ENCODE measurements at places on chromosomes 3 and 15. TPM values are rescaled to one million over a fixed set of nuclear protein-coding genes. Genes with fewer than 3 reads are reported as not detected.

- DNase-seq = no peak
These were observed 21.9 kb upstream of the LIPC start for GRCh38 chr15:58409861-58410260.

GRCh38 chr15:94125156-94125555 lies 106.2 kb upstream of the MCTP2 start:
- DNase-seq = no peak

Gene TMF1
- total RNA-seq = 34.6 TPM

Gene RARB
- total RNA-seq = 28.2 TPM

GRCh38 chr15:60704717-60705116 lies 225.8 kb upstream of the ICE2 start:
- no peak for DNase-seq

GRCh38 chr3:185866555-185866954 lies 41.7 kb upstream of the IGF2BP2 start:
- DNase-seq = no peak

DNA sequence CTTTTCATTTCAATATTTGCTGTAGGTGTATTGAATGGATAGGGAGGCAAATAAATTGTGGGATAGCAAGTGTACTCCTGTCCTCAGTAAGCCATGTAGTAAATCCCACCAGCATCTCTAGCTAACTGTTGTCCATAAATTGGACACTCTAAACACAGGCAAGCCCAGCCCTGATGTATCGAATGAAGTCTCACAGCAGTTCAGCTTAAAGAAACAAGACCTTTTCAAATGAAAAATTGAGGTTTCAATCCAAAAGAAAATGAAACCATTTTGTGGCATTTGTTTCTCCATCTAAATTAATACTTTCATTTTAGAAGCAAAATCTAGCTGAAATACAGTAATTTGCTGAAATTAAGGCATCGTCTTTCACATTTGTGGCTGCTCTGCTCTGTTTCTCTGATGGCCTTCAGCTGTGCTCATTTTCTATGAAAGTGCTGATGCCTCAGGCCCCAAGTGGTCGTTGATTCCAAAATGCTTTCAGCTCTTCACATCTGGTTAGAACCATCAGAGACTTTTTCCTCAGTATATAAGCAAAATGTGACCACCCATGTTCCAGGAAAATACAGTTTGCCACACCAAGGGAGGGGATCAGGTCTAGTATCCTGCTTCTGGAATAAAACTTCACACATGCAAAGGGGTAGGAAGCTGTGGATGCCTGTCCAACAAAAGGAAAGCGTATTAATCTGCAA lies 245.0 kb downstream of the ZMAT3 start:
- DNase-seq = no peak

- no peak for DNase-seq
These were observed 103.1 kb downstream of the HCN4 start for GRCh38 chr15:73265536-73266153.

DNA sequence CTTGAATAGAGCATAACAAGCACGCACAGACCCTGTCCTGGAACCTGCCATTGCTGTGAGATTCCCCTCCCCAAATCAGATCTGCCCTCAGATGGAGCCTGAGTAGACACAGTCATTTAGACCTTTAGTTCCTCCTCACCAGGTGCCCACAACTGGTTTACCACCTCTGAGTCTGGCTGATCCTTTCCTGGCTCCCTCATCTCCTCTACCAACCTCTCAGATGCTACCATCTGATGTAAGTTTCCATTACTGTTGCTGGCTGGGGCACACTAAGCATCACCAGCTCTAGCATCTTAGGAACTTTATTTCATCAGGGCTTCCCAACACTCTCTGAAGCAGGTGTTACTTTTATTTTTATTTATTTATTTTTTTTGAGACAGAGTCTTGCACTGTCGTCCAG lies 288.3 kb downstream of the TLE3 start:
- no peak for DNase-seq

GRCh38 chr15:49832511-49832910 lies 211.7 kb downstream of the DTWD1 start:
- no peak for DNase-seq

Gene ALDH1A3
- total RNA-seq = 13.0 TPM

Gene STT3B
- 180 TPM for total RNA-seq

DNA sequence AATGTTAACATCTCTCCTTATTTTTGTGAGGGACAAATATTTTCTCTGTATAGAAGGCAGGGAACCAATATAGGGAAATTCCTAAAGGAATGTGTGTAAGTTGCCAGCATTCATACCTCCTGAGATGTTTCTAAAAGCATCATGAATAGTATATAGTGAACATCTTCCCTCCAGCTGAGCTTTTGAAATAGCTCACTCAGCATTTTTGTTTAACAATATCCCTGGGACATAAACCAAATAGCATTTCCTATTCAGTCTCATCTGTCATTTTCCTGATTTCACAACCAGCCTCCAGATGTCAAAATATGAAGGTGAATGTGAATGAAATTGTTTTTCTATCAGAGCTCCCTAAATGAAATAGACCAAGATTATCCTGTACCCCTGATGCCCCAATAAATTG lies 137.2 kb downstream of the PPM1L start:
- DNase-seq = no peak

DNA sequence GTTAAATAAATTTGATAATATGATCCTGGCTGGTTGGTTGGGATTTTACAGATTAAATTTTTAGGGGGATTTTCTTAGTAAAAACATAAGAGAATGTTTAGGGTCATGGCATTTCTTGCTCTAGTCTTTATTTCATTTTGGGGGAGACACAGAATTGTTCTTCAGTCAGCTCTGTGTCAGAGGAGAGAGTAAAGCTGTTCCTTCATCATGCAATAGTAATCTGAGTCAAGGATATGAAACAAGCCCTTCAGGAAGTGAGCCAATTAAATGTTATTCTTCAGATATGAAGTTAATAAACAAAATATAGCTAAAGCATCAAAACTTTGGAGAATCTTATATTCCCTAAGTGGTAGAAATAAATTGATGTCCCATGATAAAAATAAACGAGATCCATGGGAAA lies 22.9 kb upstream of the SLC4A7 start:
- no peak for DNase-seq

Gene DUOXA2
- total RNA-seq = 0.17 TPM

DNA sequence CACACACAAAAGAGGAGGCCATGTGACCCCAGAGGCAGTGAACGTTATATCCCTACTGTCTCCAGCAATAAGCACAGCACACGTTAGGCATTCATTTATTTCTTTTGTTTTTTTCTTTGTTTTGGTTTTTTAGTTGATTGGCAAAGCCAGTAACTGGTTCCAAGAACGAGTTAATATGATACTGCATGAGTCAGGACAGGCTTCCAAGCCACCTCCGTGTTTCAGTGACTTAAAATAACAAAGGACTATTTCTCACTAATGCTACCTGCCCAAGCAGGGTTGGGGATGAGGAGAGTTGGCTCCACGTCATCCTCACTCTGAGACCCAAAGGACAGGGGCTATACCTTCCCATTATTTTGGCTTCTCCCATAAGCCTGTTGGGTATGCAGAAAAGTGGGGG lies 130.5 kb downstream of the ST8SIA2 start:
- no peak for DNase-seq

DNA sequence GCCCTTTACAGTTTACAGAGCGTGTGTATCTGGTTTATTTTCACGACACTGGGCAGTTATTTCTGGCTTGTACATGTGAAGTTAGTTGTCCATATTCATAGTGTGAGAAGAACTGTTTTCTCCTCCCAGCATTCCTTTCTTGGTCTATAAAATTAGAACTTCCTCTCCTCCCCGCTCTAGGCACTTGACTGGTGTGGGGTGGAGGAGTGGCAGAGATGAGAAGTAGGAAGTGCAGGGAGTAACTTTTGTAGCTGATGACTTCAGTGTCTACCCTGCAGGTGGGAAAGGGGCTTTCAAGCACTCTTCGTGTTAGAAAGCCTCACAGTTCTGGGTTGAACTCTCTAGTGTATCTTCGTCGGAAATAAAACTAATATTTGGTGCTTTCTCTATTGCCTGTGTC lies 13.4 kb downstream of the APOD start:
- DNase-seq = no peak

Gene CLRN1
- not detected for total RNA-seq

DNA sequence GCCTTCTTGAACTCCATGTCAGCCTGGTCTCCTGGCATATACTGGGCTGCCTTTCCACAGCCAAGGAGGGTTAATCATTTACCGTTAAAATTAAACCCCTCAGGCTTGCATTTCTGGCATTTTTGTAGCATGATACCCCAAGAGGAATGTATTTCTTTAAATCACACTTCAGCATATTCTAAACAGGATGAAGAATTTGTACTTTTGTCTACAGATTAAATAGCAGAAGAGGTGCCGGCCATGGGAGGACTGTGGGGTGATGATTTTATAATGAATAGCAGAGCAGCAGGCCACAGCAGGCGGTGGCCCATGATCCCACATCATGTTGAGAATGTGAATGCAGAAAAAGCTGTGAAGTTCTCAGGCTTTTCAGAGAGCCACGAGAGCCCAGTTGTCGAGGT lies 90.2 kb downstream of the ARNT2 start:
- no peak for DNase-seq

Gene PKM
- 597 TPM for total RNA-seq

- DNase-seq = no peak
These were observed 43.5 kb downstream of the GOLGA6L2 start for GRCh38 chr15:23403550-23403949.

Gene MYO9A
- 42.4 TPM for total RNA-seq

DNA sequence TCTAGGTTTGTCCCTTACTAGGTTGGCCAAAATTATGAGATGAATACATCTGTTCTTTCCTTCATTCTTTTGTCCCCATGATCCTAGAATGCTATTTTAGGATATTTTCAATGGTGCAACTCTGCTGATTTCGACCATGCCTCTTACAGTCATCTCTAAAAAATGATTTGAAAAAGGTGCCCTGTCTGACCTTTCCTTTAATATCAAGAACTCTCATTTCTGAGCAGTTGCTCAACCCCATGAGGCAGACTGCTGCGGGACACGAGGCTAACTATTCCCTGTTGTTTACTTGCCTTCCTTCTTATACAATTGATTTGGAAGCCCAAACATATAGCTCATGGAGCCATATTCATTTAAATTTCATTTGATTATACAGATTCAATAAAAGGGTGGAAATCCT lies 14.6 kb downstream of the PLSCR2 start:
- no peak for DNase-seq

DNA sequence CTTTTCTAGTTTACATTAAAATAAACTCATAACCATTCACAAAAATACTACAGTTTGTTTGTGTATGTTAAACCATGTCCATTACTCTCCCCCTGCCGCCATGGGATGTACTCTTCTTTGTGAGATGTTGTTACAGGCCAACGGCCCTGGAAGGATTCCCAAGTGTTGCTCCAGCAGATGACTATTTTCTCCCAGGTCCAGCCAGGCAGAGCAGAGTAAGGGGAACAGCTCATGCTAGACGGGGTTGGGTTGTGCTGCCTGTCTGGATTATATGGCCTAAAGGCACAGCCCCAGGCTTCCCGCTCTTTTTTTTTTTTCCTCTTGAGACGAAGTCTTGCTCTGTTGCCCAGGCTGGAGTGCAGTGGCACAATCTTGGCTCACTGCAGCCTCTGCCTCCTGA lies 24.5 kb upstream of the SLCO2A1 start:
- no peak for DNase-seq

DNA sequence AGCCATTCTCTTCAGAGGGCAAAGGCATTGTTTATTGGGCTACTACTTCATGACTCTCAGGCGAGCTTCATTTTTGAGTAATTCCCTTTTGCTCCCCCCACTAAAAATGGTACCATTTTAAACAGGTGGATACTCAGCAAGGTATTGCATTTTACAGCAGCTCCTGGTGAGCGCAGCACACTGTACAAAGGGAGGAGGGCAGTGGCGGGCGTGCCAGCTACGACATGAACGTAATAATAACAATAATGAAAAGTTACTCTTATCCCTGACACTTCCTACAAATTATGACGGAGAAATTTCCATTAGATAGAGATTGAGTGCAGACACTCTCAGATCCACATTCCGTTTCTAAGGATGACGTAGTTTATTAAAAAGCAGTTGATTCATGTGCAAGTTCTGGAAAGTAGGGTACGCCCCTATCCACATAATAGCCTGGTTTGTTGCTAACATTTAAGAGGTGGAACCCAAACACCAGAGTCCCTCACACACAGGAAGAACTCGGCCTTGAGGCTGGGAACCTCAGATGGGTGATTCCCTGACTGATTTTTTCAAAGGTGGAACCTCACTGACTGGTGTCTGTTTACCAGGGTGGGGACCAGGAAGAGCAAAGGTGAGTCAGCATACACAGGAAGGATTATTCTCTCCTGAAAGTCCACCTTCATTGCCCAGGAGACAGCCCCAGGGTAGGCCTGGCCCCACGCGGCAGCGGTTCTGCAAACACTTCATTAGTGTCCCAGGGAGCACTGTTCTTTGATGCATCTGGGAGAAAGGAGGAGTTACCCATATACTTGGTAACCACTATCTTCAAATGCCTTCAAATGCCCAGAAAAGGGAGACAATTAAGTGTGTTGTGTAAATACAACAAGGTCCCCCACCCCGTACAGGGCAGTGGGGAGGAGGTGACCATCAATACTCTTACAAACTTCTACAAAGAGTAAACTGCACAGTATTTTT lies 69.9 kb downstream of the LDHAL6B start:
- no peak for DNase-seq

- no peak for DNase-seq
These were observed 76.0 kb upstream of the SNRK start for GRCh38 chr3:43210049-43211027.

Gene NAALADL2
- total RNA-seq = 5.8 TPM

DNA sequence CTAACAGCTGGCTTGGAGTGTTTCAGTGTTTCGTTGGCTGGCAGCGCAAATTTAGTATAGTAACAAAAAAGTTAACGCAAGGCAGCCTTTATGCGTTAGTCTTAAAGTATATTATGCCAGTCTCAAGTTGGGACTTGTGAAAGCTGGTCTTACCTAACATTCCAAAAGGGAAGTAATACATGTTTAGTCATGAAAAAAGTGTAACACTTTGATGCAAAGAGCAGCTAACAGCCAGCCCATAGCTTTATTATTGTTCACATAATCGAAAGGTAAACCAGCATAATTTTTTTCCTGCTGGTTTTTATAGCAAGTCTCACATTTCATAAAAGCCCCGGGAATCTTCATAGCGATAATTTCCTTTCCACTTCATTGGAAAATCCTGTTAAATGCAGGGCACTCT lies 2.4 kb upstream of the GPR87 start:
- no peak for DNase-seq

DNA sequence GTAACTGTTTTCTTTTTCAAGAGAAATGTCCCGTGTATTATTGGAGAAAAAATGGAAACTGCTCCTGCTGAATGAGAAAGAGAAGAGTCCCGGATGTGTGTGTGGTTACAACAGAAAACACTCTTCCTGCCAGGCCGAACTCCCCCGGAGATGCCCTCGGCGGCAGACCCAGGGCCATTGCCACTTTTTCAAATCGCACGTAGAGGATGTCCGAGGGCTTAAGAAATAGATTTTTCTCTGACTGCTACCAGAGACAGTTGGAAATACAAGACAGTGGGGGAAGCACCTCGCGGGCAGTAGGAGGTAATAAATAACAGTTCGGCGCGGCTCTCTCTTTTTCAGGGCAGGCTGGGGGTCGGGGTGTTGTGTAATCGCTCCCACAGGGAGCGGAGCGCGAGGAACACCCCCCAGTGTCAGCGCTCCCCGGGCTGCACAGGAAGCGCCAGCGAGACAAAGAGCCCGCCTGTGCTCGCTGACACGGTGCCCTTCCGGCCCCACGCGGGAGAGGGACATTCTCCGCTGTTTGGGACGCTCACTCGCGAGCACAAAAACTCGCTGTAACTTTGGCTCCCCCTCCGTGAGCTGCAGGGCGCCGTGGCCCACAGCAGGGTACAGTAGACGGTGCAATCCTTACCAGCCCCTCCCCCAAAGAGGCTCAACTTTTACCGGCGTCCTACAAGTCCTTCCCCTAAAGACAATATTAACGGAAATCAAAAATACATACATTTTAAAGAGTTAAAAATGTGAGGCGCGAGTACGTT lies 1.1 kb downstream of the VGLL4 start:
- DNase-seq = peak; percentile 73

GRCh38 chr15:69991551-69991980 lies 106.2 kb downstream of the TLE3 start:
- DNase-seq = no peak
